ENCODE measurements at places on chromosomes 1 and 21.

DNA sequence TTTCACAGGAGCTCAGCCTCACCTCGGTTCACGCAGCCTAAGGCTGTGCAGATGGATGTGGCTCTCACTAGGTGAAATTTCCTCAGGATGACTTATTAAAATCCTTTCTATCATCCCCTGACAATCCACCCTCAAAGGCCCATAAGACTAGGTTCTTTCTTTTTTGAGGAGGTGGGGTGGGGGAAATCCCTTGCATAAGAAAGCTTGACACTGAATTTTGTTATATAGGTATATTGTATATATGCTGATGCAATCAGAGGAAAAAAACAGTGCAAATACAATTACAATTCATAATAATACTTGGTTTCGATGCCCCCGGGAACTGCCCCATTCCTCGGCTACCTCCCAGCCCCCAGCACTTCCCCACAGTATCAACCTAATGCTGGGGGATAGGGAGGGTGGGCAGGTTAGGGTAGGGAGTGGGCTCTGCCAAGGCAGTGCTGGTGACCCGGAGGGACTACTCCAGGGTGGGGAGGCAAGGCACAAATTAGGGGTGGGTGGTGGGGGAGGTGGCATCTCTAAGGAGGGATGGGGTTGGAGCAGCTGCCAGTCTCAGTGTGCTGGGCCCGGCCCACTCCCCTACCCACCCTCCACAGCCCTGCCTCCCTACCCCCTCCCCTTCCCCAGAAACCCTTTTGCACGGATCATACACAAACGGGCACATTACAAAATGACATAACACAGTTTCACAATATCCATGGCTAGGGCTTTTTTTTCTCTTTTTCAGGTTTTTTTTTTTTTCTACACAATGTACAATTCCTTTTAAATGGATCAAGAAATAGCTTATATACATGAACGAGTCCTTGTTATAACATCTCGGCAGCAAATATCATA, 30.9 kb downstream of the SLC27A3 start:
- DNase-seq, result no peak

DNA sequence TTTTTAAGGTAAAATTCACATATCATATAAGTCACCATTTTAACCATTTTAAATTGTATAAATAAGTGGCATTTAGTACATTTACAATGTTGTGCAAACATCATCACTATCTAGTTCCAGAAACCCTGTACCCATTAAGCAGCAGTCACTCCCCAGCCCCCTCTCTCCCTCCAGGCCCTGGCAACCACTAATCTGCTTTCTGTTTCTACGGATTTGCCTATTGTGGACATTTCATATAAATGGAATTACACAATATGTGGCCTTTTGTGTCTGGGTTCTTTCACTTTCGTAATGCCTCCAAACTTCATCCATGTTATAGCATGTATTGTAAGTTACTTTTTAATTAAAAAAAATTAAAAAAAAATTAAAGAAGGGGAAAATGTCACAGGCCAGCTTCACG, 58.0 kb upstream of the RAB3GAP2 start:
- no peak for DNase-seq

- no peak for DNase-seq
These were observed 13.5 kb downstream of the VANGL1 start for GRCh38 chr1:115655306-115655663.

- DNase-seq, result no peak
These were observed 488 bp downstream of the DBT start for GRCh38 chr1:100249155-100249536.

GRCh38 chr1:2534687-2535441, 4.8 kb upstream of the HES5 start:
- peak; percentile 21 for DNase-seq

- DNase-seq, result no peak
These were observed 23.8 kb downstream of the GLMN start for GRCh38 chr1:92274939-92275338.

GRCh38 chr1:203227371-203228083, 1.9 kb downstream of the CHIT1 start:
- DNase-seq, result no peak

DNA sequence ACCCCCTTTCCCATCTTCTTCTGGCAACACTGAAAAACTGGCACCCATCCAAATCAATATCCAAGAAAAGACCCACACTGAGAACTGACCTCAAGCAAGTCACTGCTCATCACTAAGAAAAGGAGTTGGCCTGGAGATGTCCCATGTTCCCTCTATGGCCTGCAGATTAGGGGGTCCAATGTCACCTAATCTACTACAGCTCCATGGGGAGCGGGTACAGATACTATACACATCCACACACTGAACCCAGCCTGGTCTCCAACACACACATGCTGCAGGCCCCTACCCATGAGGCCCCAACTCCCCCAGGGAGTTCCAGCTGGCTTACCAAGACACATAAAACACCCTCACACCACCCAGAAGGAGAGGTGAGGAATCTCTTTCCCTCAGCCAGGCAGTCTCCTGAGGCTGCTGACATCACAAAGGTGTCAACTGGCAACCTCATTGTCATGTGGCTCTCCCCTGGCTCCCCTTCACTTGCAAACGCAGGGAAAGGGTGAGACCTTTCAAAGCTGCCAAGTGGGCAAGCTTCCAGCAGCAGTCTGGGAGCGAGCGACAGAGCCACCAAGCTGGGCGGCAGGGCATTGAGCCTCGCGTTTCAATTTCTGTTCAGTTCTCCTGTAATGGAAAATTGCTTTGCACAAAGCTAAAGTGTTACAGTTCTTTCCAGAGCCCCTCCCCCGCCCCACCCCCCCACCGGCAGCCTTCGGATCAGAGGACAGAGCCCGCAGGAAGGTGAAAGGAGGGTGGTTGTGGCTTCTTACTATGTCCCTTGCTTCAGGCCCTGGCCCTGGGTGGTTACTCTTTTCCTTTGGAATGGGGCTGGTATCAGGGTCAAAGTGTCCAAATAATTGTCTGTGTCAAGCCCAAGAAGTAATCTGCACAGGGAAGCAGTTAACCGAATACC, at the start of gene LRRC52:
Gene LRRC52, plus strand, starts transcription at position 469 of the 907 bp plus-strand sequence. Its CDS starts 297 bp downstream, at position 766.
- peak; percentile 63 for DNase-seq

GRCh38 chr1:37802439-37802838, 5.2 kb upstream of the C1orf122 start:
- DNase-seq, result no peak

- DNase-seq, result no peak
These were observed 9.8 kb upstream of the PHTF1 start for GRCh38 chr1:113768916-113769600.

DNA sequence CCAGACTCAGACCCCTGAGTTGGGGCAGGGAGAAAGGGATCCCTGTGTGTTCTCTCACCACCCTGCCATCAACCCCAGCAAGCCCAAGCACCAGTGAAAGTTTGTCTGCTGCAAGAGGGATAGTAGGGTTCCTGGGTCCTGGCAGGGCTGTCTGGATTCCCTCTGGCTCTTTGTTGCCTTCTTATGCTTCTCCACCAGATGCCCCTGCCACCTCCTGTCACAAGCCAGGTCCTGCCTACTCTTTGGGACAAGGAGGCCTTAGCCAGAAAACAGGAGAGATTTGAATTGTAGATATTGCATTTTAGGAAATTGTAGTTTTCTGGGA, 21.7 kb downstream of the UBE2T start:
- DNase-seq, result no peak

DNA sequence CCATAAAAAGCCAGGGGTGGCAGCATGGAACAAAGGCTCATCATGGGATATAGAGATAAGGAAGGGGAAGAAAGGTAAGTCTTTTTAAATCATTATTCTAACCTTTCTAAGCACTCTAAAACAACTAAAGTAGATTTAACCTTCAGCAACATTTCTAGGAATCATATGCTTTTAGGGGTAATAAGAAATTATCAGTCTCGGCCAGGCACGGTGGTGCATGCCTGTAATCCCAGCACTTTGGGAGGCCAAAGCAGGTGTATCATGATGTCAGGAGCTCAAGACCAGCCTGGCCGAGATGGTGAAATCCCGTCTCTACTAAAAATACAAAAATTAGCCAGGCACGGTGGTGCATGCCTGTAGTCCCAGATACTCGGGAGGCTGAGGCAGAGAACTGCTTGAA, 20.3 kb upstream of the PHTF1 start:
- no peak for DNase-seq

DNA sequence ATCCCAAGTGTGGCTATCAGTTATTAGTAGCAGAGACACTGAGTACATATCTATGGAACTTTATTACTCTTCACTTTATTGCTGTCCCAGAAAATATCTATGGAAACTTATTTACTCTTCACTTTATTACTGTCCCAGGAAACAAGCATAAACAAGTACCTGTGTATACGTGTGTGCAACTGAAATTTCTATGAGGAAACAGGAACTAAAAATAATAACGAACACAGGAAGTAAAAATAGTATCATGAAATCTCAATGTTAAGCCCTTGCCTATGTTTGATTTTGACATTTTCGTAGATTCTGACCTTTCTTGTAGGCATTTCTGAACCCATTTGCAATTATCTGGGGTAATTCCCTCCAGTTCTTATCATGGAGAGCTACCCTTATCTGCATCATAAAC, 64.9 kb upstream of the KRTAP19-8 start:
- no peak for DNase-seq

DNA sequence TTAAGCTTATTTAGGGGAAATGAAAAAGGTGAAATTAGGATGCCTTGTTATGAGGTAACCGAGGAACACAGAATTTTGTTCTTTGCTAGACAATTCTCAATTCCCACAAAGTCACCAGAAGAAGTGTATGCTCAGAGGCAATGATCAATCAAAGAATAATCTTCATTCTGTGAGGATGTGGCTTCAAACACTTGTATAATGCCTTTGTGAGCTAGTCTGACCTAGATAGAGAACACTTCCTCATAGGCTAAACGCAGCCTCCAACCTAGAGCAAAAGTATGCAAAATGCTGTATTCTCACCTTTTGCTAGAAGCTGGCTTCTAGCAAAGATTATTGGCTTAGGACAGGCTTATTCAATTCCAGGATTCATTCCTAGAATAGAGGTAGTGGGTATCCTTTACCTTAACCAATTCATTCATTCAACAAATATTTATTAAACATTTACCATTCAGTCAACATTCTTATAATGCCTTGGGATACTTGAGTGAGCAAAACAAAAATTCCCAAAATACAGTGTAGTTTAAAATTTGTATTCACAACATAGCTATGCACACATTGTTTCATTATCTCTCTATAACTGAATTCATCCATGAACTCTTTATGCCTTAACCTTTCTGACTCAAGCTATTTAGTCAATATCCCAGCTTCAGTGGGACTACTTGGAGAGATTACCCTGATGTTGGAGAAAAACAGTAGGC, 530.2 kb downstream of the PTPRC start:
- no peak for DNase-seq

- DNase-seq, result no peak
These were observed 197.0 kb upstream of the UBE2U start for GRCh38 chr1:64006276-64007051.

DNA sequence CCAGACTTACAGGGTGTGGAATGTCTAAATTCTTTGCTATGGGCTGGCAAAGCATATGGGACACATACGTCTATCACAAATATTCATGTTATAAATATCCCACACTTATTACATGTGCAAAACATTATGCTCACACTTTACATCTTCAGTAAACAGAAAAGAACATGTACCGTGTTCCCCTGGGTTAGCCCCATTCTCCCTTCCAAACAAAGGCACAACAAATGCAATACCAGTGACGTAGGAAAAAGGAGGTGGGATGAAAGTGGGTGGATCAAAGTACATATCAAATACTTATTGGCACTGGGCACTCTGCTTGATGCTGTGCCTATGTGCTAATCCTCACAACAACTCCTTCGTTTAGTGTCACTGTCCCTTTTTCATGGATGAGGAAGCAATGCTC, 170.8 kb downstream of the ZSCAN20 start:
- DNase-seq, result no peak

- no peak for DNase-seq
These were observed 33.4 kb downstream of the PTGER3 start for GRCh38 chr1:71014178-71014579.

DNA sequence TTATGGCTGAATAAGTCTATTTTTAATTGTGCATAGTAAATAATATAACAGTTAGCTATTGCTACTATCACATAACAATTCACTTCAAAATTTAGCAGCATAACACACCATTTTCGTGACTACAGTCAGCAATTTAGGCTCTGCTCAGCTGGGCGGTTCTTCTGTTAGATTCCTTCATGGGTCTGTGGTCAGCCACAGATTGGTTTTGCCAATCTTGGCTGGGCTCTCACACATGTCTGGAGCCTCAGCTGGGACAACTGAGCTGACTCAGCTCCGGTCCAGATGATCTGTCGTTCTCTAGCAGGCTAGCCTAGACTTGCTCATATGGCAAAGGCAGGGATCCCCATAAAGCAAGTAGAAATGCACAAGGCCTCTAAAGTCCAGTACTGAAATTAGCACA, 15.1 kb upstream of the CDC42BPA start:
- no peak for DNase-seq

DNA sequence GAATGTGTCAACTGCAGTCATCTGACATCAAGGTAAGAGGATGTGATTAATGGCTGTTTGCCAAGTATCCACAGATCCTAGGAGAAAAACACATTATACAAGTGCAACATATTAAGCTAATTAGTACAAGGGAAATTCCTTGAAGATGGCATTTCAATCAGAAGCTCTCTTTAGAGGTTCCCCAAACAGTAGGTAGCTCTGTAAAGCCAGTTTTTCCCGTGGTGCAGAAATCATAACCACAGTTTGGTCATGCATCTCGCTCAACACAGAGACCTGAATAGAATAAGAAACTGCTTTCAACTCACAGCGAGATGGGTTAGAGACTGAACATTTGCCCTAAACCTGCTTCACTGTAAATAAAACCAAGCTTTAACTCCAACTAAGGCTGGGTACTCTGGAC, 230.5 kb upstream of the CAMK1G start:
- no peak for DNase-seq

DNA sequence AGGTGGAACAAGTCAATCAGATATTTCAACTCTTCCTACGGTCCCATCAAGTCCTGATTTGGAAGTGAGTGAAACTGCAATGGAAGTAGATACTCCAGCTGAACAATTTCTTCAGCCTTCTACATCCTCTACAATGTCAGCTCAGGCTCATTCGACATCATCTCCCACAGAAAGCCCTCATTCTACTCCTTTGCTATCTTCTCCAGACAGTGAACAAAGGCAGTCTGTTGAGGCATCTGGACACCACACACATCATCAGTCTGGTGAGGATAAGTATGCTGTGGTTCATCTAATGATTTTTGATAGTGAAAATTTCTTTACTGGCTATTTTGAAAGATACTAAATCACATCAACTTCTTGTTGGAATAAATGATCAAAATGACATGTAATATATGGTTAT, 67.7 kb upstream of the MPC2 start:
- DNase-seq, result no peak

GRCh38 chr1:91026777-91027176, 4.9 kb upstream of the ZNF644 start:
- DNase-seq, result no peak

DNA sequence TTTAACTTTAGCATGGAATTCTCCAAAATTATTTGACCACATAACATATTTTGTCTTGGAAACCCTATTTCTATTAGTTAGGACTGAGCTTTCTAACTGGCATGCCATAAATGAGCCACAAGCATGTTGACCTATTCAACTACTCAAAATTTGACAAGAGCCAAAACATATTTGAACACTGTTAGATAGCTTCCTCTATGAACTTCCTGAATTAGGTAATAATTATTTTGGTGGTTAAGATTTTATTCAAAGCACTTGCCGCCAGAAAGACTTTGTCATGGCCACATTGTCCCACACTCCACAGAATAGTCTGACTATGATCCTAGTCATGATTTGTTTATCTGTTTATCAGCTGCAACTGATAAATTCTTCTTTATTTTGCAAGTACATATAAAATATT, 23.1 kb upstream of the CTPS1 start:
- DNase-seq, result no peak
